Pancreas (tissue), 10 donors: ENCODE measurements at places on chromosomes 1 and 21. TPM values are rescaled to one million over a fixed set of nuclear protein-coding genes. Genes with fewer than 3 reads are reported as not detected.
A peak's percentile ranks its signal among the peaks of the same experiment; 100 is the strongest.

Gene RORC
- polyA plus RNA-seq, result 17.1 TPM

Gene LCE1A
- not detected for polyA plus RNA-seq

Gene GIPC2
- 6.3 TPM for polyA plus RNA-seq

GRCh38 chr1:245979589-245979988 is 527.5 kb downstream of the SMYD3 start:
- DNase-seq, result no peak

DNA sequence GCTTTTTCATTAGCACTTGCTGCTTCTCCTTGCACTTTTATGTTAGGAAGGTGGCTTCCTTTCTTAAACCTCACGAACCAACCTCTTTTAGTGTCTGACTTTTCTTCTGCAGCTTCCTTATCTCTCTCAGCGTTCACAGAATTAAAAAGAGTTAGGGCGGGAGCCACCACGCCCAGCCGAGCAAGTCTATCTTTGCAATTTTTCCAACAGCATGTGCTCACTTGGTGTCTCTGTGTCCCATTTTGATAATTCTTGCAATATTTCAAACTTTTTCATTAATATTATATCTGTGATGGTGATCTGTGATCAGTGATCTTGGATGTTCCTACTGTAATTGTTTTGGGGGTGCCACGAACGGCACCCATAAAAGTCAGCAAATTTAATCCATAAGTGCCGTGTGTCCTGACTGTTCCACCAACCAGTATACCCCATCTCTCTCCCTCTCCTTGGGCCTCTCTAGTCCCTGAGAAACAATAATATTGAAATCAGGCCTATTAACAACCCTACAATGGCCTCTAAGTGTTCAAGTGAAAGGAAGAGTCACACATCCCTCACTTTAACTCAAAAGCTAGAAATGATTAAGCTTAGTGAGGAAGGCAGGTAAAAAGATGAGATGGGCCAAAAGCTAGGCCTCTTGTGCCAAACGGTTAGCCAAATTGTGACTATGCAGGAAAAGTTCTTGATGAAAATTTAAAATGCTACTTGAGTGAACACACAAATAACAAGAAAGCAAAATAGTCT is 15.9 kb upstream of the ITPKB start:
- no peak for DNase-seq

DNA sequence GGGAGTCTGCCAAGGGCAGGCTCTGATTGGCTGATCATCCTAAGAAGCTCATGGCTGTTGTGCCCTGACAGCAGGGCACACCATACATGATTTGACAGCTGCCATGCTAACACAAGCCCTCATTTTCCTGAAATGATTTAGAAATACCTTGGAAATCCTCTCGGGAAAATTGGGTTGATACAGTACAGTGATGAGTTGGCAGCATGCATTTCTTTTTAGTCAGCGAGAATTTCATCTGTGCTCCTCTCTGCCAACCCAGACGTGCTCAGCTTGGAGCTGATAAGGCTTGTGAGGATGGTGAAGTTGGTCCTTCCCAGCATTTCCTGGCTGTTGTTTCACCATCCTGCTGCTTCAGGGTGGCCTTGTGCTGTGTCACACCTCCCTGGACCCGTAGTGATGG is 22.6 kb upstream of the KCNQ4 start:
- DNase-seq, result no peak

DNA sequence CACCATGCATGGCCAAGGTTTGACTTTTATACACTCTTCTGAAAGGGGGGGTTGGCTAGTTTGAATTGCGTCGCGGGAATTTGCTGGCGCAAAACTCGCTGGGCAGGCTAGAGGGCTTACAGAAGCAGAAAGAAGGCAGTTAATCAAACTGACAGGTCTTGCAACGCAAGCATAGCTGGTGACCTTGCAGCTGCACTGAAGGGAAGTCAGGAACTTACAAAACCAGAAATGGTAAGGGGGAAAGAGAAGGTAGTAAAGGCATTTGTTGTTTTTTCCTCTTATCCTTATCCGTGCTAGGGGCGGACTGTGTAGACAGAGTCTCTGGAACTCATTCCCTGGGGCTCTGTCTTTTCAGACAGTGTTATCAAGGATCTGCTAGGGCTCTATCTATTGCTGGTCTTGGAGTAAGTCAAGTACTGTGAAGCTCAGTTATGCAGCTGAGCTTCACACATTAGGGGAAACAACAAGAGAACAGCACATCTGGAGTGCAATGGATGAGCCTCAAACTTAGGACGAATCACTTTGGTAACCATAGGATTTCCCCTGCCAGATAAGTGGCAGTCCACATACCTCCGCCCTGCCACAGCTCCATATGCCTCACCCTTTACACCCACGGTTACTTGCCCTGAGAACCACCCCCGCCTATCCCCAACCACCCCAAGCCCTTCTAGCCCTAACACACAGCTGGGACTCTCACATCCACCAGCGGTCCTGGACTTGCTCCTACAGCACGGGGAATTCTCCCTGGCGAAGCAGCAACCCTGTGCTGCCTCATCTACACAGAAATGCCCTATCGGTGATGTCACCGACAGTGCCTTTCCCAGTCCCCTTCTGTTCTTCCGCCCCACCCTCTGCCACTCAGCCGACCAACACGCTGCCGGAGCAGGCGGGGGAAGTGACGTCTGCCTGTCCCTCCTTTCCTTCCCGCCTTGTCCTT is 251.4 kb downstream of the FAM72C start:
- DNase-seq, result peak; percentile 83
